ENCODE measurements at places on chromosomes 7 and 10. TPM values are rescaled to one million over a fixed set of nuclear protein-coding genes. Genes with fewer than 3 reads are reported as not detected.

LIPJ gene
- total RNA-seq = 0.29 TPM

DNA sequence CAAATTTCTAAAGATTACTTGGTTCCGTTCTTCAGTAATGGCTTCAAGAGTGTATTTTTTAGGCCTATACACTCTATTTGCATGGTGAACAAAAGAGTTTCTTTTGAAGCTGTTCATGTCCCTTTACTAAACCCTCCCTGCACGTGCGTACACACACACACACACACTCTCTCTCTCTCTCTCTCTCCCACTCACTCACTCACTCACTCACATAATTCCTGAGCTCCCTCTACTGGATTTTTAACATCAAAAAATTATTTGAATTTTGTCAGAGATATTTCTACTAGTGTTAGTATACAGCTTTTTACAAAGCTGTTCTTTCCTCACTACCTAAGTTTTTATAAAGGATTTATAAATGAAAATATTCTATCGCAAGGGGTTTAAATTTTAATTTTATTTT lies 85.9 kb downstream of the UBE3C start:
- no peaks in the 10 kb centered on the region for H3K27me3 ChIP-seq
- H3K4me3 ChIP-seq = no peak overlapping the region
- DNase-seq = no peak
- H3K27ac ChIP-seq = no peak overlapping the region

DNA sequence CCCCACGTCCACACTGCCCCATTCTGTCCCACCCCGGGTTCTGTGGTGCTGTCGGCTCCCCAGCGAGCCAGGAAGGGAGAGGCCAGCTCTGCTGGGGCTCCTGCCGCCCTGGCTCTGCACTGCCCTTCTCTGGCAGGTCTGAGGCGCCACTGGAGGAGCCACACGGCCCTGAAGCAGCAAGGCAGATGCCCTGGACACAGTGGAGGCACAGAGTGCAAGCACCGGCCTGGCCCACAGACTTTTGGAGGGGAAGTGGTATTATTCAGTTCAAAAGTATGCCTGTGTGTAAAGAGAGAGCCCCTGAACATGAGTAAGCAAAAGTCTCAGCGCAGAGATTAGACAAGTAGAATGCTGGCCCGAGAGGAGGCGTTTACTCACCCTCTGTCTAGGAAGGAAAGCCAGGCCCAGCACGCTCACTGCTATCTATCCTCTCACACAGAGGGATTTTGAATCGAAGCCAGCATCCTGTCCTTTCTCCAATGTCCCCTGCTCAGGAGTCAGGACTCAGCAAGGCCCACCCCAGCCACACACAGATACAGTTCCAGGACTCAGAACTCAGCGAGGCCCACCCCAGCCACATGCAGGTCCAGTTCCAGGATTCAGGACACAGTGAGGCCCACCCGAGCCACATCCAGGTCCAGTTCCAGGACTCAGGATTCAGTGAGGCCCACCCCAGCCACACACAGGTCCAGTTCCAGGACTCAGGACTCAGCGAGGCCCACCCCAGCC lies 115.0 kb downstream of the EGFR start:
- peaks cover 10% of the 10 kb centered on the region for H3K36me3 ChIP-seq
- peaks cover 28% of the 10 kb centered on the region for H3K4me1 ChIP-seq
- H3K27ac ChIP-seq = no peak overlapping the region

- H3K4me1 ChIP-seq = peaks cover 10% of the 10 kb centered on the region
- no peak overlapping the region for H3K27ac ChIP-seq
- H3K4me3 ChIP-seq = no peak overlapping the region
- H3K27me3 ChIP-seq = no peaks in the 10 kb centered on the region
- DNase-seq = no peak
- H3K36me3 ChIP-seq = peaks cover 5% of the 10 kb centered on the region
Measured at GRCh38 chr7:77838929-77839491, 40.4 kb downstream of the PHTF2 start.

Data from type B pancreatic cell (in vitro differentiated cells).